Upper lobe of left lung (tissue), 6 donors: ENCODE measurements at places on chromosomes 3 and 15.

DNA sequence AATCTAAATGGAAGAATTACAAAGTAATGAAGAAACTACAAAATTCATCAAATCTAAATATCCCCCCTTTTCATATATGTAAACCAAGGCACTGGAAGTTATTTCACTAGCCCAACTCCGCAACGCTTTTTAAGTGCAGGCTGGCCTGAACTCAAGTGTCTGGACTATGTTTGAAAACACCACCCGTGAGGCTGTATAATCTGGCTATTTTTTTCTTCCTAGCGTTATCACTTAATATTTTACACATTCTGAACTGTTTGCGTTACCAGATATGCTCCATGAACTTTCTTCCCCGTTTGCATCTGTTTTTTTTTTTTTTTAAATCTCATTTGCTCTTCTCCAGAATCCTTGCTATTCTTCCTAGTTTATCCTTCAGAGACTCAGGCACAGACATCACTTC is 619.5 kb upstream of the CBLB start:
- no peak for DNase-seq

GRCh38 chr3:71370467-71370866 is 213.1 kb downstream of the FOXP1 start:
- DNase-seq: no peak

DNA sequence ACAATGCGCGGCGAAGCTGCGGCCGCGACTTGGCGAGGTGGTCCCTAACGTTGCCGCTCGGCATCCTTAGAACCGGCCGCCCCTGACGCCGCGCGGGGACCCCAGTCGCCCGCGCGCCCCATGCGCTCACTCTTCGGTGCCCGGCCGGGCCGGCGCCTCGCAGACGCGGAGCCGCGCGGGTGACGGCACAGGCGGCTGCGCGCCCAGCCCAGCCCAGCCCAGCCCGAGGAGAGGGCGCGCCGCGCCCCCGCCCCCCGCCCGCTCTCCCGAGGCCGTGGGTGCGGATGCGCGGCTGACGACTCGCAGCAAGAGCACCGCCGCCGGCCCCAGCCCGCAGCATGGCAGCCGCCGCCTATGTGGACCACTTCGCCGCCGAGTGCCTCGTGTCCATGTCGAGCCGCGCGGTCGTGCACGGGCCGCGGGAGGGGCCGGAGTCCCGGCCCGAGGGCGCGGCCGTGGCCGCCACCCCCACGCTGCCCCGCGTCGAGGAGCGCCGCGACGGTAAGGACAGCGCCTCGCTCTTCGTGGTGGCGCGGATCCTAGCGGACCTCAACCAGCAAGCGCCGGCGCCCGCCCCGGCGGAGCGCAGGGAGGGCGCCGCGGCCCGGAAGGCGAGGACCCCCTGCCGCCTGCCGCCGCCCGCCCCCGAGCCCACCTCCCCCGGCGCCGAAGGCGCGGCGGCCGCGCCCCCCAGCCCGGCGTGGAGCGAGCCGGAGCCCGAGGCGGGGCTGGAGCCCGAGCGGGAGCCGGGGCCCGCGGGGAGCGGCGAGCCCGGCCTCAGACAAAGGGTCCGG is 437 bp downstream of the KLF13 start:
- DNase-seq: peak; percentile 96

- no peak for DNase-seq
Measured at GRCh38 chr15:94286583-94286982, 55.2 kb downstream of the MCTP2 start.

DNA sequence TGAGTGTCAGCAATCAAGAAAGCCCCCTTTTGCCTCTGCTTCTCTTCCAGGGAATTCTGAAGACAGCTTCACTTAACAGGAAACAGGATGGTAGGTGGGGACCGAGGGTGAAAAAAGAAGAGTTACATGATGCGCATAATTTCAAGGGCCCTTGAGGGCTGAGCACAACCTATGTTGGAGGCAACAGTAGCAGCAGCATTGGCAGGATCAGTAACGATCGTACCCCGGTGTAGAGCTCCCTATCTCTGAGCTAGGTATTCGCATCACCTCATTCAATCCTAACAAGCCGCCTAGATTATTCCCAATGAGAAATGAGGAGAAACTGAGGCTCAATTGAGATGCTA is 432 bp upstream of the RAD54L2 start:
- DNase-seq: no peak

GRCh38 chr3:40876009-40876408 is 323.3 kb upstream of the CTNNB1 start:
- no peak for DNase-seq

DNA sequence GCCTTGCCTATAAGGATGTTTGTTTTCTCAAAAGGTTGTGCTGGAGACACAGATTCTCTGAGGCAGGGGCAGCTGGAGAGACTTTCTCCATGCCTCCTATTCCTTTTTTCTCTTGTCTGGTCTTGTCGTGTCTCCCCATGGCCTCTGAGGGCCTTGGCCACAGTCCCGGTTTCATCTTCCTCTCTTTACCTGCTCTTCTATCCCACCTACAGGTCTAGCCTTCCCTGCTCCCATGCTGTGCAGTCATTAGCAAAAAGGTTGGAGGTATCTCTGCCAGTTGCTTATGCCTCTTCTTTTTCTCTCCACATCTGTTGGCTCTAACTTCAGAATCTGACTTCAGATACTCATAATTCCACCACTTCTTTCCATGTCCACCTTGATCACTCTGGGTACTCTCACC is 191.1 kb downstream of the IL20RB start:
- no peak for DNase-seq

- DNase-seq: no peak
Measured at GRCh38 chr3:168476360-168476980, 380.7 kb upstream of the GOLIM4 start.
